ENCODE measurements at places on chromosomes 1 and 21.

DNA sequence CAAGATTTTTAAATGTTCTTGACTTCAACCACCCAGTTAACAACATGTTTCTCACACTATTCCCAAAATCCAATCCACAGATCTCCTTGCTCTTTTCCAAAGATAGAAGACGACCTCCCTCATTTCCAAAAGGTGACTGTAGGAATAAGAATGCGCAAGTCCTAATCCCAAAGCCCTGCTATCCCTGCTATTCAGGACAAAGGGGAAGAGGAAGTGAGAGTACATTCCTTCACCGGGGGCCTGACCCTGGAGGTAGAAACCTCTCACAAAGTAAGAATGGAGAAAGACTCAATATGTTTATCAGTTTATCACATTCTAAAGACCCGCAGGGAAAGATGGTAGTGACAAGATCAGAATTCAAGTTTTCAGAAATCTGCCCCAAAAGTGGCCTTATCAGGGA is 55.7 kb downstream of the PLEKHA6 start:
- DNase-seq = no peak

DNA sequence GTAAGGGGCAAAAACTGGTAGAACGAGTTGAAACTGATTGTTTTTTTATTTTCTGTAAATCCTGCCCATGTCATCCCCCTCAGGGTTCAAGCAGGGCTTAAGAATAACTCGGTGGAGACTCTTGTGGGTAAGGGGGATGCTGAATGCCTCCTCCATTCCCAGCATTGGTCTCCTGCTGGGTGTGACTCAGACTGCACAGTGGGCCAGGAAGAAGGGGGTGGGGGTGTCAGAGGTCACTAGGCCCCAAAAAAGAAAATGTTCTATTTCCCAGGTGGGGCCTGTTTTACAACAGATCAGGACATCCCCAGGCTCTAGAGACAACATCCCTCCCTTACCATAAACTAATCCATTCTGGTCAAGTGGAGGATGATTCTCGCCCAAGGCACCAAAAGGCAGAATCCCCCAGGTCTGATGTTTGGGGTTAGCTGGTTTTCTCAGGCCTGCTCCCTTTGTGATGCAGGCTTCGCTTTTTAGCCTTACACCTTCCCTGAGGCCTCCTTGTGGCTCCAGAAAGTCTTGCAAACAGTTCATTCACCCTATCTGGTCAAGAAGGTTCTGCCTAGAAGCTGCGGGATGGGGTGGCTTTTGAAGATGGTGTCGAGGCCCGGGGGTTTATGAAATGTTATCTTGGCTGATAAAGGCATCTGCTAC is 10.7 kb upstream of the GRHL3 start:
- no peak for DNase-seq

DNA sequence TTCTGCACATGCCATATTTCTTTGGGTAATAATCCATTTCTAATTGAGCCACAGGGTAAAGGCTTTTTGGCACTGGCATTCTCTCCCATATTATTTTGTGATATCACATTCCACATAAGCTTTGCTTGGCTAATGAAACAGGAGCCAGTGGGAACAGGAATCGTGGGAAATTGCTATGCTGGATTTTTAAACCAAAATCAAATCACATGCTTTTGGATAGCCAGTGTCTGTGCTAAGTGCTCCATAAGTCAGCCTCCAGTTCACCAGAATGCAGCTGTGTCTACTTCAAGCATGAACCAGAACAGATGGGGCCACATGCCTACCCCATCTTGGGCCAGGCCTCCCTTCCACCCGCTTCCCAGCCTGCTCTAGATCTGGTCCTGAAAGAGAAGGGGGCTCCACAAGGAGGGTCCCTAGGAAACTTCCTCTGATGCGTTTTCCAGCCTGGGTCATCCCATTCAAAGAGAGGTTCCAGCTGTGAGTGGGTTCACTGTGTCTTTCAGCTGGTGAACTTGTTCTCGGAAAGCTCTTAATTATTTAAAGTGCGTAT is 131.2 kb upstream of the COA6 start:
- DNase-seq = no peak

GRCh38 chr1:216815260-216816131 is 92.3 kb upstream of the ESRRG start:
- DNase-seq = no peak

GRCh38 chr21:46639489-46640386 is 4.3 kb downstream of the PRMT2 start:
- DNase-seq = no peak

- DNase-seq = no peak
These were observed 178.2 kb downstream of the ADGRL2 start for GRCh38 chr1:81978945-81979344.

- no peak for DNase-seq
These were observed 5.4 kb downstream of the CPLANE2 start for GRCh38 chr1:16231331-16232315.

Measured in activated T-cell treated with anti-CD3 and anti-CD28 coated beads for 1 hour (primary cell).